ENCODE measurements at places on chromosomes 12 and 14.

GRCh38 chr12:104177663-104178501 lies 37.7 kb upstream of the TXNRD1 start:
- DNase-seq: no peak

DNA sequence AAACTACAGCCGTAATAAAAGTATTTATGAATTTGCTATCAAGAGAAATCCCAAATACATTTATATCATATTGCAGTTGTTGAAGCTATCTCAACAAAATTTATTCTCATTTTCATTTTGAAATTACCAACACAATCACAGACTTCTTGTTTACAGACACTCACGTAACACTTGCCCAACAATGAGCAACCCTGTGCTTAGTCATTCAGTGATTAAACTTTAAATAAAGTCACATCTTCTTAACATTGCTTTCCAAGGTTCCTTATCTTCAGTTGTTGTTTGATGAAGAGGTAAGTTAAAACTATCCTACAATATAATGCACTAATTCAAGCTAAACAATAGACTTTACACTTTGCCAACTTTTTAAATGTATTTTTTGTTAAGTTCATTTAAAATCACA lies 601.8 kb downstream of the SLC16A7 start:
- no peak for DNase-seq

GRCh38 chr12:10779103-10779502 lies 23.3 kb downstream of the TAS2R7 start:
- no peak for DNase-seq

- DNase-seq: no peak
Observed at GRCh38 chr12:123828120-123828519, 66.0 kb downstream of the DNAH10 start.

DNA sequence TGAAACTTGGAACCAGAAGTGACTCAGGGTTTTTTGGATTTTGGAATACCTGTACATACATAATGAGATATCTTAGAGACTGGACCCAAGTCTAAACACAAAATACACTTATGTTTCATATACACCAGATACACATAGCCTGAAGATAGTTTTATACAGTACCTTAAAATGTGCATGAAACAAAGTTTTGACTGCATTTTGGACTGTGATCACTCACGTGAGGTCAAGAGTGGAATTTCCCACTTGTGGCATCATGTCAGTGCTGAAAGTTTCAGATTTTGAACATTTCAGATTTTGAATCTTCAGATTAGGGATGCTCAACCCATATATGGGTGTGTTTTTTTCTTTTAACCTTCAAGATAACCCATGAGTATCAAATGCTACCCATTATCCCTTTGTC lies 6.6 kb downstream of the SBNO1 start:
- no peak for DNase-seq

GRCh38 chr14:54675236-54676128 lies 108.6 kb downstream of the SAMD4A start:
- no peak for DNase-seq

GRCh38 chr12:51635346-51635745 lies 44.3 kb downstream of the SCN8A start:
- no peak for DNase-seq

DNA sequence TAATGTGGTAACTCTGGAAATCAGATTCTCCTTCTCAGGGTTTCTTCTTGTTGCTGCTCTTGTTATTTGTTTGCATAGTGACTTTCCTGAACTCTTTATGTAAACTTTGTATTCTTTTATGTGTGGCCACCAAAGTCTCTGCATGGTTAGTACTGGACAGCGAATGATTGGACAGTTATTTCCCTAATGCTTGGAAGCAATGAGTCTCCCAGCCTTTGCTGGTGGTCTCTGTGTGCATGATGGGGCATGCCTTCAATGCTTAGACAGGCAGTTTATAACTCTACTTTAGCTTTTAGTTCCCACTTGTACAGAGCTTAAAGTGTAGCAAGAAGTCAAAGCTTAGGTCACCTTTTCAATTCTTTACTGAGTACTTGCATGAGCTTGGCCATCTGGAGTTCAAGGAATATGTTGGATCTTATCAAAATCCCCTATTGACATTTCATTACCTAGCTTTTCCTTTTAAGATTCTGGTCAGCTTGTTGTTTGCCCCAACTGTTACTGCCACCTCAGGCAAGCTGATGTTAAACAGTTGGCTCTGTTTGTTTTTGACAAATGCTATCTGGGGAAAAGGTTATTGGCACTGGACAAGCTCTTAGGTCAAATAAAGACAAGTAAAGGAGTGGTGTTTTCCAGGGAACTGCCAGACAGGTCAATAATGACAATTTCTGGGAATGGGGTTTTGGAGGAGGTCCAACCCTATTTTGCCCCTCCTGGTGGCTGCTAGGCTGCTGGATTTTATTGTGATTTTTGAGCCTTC lies 12.3 kb downstream of the CCDC91 start:
- no peak for DNase-seq

- DNase-seq: no peak
Observed at GRCh38 chr12:84270470-84271140, 642.0 kb downstream of the SLC6A15 start.

DNA sequence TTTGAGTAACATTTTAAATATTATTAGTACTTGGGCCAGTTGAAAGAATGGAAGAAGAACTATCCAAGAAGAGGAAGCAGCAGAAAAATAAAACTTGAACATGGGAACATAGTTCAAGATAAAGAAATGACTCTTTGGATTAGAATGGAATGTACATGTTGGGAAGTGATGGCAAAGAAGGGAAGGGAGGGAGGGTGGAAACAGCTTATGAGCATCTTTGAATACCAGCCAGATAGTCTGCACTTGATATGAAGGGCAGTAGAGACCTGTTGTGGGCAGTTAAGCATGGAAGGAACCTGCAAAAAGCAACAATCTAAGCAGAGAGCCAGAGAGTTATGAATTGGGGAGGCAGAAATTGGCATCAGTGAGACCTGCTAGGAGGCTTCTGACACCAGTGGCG lies 10.0 kb upstream of the IL22 start:
- no peak for DNase-seq

DNA sequence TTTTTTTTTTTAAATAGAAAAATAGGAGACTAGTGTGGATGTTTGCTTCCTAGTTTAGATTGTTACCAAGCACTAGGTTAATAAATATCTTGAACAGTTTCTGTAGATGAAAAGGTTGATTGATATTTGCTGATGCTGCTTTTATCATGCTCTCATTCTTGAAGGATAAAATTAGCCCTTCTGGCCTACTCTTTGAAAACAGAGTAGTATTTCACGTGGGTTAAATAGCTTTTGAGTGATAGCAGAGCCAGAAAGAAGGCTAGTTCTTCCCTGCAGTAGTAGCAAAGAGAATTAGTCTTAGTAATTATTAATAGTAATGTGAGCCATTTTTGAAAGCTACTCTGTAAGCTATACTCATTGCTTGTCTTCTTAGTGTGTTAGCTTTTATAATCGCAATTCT lies 5.2 kb downstream of the NEDD1 start:
- DNase-seq: no peak

DNA sequence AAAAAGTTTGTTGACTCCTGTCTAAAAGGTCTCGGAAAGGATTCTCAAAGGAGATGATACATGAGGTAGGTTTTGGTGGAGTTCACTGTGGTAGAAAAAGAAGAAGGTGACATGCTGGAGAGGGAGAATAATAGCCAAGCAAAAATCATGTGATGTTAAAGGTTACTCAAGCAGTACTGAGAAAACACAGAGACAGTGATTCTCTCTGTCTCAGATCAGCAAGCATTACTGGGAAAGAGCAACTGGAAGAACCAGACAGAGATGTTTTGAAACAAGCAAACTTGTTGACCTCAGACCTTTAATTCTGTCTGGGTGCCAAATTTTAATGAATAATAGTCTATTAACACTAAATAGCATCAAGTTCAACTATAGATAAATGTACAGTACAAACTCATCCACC lies 183.5 kb upstream of the PLEKHG7 start:
- no peak for DNase-seq

GRCh38 chr14:55302367-55303124 lies 31.3 kb downstream of the FBXO34 start:
- DNase-seq: no peak

DNA sequence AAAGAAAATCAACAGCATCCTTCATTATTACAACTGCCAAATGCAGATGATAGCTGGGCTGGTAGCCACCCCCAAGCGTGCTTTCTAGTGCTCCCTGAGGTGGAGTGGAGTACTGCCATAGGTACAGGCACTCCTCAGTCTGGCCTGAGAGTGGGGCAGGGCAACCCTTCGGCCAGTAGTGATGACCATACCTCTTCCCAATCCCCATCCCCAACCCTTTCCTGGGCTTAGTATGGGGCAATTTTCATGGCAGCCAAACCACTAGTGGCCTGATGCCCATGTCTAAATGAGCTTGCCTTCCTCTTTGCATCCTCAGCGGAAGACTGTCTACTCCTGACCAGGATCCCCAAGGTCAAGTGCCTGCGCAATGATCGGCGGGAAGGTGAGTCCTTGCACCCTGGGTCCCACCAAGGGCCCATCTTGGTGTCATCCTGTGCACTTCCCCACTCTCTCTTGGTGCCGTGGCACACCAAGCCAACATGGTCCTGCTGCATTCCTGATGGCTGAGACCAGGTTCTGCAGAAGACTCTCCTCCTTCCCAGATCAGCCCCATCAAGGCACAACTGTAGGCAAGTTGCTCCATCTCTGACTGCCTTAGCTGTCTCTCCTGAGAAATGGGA lies 65.8 kb downstream of the GALNT16 start:
- no peak for DNase-seq

- DNase-seq: no peak
Observed at GRCh38 chr12:82757059-82757458, 70.4 kb downstream of the TMTC2 start.

DNA sequence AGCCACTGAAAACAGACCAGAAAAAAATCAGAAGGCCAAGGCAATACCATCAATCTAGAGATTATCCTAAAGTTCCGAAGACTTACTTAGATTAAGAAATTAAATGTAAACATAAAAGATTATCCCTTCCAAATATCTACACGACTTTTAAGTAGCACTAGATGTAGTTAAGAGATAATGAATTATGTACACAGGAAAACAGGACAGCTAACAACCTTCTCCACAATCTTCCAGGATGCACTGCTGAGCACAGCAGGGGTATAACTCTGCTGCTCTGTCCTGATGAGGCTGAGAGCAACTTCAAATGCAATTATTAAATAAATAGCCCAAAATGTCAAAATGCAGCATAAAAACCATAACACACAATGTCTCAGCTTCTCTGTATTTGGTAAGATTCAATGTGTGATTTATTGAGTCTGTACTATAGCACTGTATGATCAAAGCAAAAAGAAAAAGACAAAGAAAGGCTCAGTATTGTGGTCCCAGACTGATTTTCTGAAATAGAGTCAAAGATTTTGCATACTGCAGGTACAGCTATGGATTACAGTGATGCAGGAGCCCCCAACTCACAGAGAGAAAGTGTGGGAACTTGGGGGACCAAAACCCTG lies 56.9 kb downstream of the TMTC1 start:
- DNase-seq: no peak

DNA sequence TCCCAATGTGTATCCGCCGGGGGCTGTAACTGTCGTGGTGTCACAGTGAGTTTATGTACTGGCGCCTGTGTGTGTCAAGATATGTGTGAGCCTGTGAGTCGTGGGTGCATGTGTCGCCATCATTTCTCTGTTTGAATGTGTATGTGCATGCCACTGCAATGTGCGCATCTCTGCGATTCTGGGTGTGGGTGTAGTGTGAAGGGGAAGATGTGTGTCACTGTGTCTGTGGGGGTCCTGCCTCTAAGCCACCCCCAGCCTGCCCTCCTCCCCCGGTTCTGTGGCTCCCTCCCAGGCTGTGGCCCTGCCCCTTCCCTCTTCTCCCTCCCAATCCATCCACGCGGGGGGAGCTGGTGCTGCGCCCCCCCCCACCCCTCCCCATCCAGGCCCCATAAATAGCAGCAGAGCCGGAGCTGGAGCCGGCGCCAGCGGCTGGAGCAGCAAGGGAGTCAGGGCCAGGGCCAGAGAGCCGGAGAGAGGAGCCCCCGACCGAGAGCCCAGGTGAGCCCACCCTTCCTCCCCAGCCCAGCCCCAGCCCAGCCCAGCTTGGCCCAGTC lies at the start of gene CPNE6:
TSS of gene CPNE6 (plus strand) at position 419 of the 554 bp plus-strand sequence. CDS start 1,375 bp downstream, outside the sequence.
- peak; percentile 32 for DNase-seq

DNA sequence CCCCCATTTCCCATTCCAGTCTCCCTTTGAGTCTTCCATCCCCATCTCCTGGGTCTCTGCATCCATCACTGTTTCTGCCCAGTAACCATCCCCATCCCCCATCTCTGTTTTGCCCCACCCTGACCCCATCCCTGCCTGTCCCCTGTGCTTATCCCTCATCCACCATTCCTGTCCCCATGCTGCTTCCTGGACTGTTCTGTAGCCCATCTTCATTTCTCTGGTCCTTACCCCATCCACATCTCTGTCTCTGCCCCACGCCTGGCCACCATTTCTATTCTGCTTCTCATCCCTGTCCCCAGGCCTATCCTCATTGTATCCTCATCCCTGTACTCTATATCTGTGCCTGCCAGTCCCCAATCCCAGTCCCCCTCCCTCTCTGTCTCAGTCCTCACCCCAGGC lies 4.2 kb downstream of the NXPH4 start:
- no peak for DNase-seq

DNA sequence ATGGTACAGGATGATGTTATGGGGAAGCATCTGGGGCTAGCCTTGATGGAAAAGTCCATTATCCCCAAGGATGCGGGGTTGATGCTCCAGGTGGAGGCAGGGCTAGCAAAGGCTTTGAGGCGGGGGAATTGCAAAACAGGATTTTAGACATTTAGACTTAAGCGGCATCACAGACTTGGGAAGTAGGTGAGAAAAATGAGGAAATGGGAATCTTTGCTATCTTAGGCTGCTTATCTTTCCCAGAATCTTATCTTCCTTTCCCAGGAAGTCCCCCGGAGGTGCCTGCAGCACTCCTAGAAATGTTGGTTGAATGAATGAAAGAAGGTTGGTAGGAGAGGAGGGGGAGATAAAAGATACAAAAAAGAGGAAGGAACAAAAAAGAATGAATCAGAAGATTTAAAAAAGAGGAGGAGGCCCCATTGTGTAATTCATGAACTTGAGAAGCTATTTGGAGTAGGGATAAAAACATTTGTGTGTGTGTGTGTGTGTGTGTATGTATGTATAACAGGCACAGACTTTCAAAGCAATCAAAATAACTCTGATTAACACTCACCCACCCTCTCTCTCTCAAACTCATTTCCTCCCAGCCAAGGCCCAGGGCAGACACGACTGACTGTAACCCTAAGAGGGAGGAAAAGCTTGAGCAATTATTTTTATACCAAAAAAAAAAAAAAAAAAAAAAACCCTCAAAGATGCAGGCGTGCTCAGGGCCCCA lies 62.5 kb upstream of the TBX3 start:
- DNase-seq: no peak

GRCh38 chr12:13745111-13745860 lies 236.1 kb downstream of the GRIN2B start:
- DNase-seq: no peak

GRCh38 chr12:32517966-32518365 lies 118.6 kb downstream of the FGD4 start:
- no peak for DNase-seq

All from anterior cingulate cortex (tissue), 58 donors.